Fibroblast of skin of abdomen (primary cell): ENCODE measurements at places on chromosomes 3 and 15.
A peak's percentile ranks its signal among the peaks of the same experiment; 100 is the strongest.

- peak; percentile 4 for DNase-seq
Observed at GRCh38 chr3:37324850-37325321, 150.5 kb upstream of the LRRFIP2 start.

DNA sequence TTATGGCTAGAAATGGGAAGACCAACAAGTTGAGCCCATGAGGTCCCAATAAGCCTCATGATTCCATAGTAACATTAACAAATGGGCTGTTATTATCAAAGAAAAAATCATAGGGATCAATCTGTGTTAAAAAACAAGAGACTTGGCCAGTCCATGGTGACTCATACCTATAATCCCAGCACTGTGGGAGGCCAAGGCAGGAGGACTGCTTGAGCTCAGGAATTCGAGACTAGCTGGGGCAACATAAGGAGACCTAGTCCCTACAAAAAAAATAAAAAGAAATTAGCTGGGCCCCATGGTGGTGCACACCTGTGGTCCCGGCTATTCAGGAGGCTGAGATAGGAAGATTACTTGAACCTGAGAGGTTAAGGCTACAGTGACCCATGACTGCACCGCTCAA is 124.8 kb downstream of the DMXL2 start:
- DNase-seq: peak; percentile 2

DNA sequence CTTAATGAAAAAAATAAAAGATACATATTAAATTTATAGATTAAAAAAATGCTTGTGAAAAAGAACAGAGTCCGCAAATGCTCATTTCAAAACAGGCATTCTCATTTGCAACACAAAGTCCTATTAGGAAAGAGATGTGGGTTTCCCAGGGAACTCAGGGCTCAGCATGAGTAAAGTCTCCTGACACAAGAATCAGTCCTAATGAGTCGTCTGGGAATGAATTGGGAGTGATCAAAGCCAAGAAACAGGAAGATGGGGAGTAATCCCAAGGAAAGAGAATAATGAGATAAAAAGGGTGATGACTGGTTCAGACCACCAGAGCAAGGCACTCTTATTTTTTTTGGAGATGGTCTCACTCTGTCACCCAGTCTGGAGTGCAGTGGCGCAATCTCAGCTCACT is 443.7 kb downstream of the NR2F2 start:
- no peak for DNase-seq

- DNase-seq: no peak
Observed at GRCh38 chr3:99940350-99940749, 122.7 kb downstream of the CMSS1 start.

GRCh38 chr15:61172325-61172724 is 56.8 kb downstream of the RORA start:
- DNase-seq: no peak

- no peak for DNase-seq
Observed at GRCh38 chr15:66830823-66831222, 128.8 kb downstream of the SMAD6 start.

DNA sequence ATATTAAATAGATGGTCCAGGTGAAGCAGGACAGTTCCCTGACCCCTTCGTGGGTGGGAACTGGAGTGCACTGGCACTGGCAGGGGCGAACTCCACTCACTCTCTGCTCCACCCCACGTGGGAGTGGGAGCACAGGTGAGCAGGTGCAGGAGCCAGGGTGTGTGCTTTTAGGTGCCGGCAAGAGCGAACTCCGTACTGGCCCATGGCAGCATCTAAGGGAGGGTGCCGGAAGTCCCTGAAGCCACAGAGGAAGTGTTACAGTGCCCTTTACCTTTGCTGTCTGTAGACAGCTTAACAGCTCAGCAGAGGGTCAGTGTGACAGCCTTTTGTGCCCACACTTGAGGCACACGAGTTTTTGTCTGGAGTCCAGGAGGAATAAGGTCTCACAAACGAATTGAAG is 26.7 kb upstream of the PIAS1 start:
- DNase-seq: no peak

DNA sequence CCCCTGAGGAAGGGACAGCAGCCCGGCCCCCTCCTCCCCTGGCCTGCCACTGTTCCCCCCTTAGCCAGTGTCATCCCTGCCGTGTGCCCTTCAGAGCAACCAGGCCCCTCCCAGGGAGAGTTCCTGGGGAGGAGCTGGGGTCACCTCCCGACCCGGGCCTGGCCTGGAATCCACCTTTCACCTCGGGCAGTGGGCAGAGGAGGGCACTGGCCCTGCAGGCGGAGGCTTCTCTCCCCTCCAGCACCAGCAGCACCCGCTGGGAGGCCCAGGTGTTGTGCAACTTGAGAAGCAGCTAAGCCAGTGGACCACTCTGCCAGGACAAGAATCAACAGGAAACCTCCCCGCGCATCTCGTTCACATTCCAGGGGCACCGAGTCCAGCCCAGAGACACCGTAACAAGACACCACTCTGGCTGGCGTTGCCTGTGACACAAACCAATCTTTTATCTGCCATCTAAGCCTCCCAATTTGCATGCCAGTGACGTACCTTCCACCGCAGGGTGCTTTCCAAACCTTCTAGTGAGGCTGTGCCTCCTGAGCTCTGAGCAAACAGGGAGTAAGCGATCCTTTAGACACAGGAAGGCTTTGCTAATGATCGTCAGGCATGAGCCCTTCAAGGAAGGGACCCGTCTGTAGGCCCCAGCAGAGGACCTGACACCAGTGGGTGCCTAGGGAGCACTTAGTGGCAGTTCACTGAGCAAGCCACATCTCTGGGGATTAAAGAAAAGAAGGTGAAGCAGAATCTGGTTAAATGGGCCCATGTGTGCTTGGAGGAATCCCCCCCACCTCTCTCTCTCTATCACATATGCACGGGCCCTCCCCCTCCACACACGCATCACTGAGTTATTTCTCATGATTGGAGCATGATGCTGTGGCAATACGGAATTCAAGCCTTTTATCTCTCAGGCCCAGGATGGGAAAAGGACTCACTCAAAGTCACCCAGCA is 98.9 kb upstream of the TLE3 start:
- peak; percentile 71 for DNase-seq

- no peak for DNase-seq
Observed at GRCh38 chr15:48641416-48641815, 4.1 kb downstream of the FBN1 start.

- DNase-seq: no peak
Observed at GRCh38 chr3:197795200-197795599, 4.1 kb downstream of the LRCH3 start.

DNA sequence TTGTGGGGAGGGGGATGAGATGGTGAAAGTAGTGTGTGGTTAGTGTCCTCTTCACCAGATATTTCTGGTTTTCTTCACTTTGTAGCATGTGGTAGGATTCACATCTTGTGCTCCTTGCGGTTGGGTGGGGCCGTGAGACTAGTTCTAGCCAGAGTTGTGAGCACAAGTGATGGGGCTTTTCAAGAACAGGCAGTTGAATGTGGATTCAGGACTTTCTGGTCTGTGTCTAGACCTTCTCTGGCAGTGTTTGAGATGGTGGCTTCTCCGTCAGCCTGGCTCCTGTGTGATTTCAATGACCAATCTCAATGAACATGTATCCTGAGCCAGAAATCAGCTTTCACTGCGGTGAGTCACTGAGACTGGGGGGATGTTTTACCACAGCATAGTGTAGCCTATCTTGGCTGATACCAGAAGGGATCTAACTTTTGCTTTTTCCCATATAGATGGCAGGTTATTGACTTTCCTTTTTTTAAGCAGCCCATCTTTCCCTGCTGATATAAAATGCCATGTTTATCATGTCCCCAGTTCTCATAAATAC is 82.6 kb downstream of the RPLP1 start:
- peak; percentile 80 for DNase-seq

GRCh38 chr3:79953591-79954101 is 185.8 kb upstream of the ROBO1 start:
- DNase-seq: no peak

GRCh38 chr3:6168256-6168655 is 692.7 kb upstream of the GRM7 start:
- no peak for DNase-seq

- peak; percentile 99 for DNase-seq
Observed at GRCh38 chr3:72155391-72156064, 370.6 kb upstream of the PROK2 start.

GRCh38 chr3:59545374-59545773 is 495.5 kb upstream of the CFAP20DC start:
- peak; percentile 5 for DNase-seq

DNA sequence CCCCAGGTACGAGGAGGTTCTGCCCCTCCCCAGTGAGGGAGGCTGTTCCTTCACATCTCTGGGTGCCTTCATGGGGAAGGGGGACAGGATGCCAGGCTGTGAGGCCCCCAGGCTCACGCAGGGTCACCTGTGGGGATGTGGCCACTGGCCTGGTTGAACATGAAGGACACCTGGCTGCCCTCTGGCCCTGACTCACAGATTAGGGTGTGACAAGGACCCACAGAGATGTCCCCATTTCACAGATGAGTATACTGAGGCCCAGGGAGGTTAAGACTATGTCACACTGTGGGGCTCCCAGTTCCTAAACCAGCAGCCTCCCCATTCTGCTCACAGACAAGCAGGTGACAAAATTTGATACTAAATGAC is 42.4 kb downstream of the PCSK6 start:
- no peak for DNase-seq

- DNase-seq: peak; percentile 26
Observed at GRCh38 chr15:71654720-71655174, 155.6 kb upstream of the NR2E3 start.

- no peak for DNase-seq
Observed at GRCh38 chr3:63479661-63480035, 172.8 kb upstream of the SNTN start.

GRCh38 chr15:67103869-67104268 is 38.5 kb downstream of the SMAD3 start:
- DNase-seq: no peak

GRCh38 chr3:172216911-172217310 is 177.5 kb downstream of the FNDC3B start:
- DNase-seq: no peak

DNA sequence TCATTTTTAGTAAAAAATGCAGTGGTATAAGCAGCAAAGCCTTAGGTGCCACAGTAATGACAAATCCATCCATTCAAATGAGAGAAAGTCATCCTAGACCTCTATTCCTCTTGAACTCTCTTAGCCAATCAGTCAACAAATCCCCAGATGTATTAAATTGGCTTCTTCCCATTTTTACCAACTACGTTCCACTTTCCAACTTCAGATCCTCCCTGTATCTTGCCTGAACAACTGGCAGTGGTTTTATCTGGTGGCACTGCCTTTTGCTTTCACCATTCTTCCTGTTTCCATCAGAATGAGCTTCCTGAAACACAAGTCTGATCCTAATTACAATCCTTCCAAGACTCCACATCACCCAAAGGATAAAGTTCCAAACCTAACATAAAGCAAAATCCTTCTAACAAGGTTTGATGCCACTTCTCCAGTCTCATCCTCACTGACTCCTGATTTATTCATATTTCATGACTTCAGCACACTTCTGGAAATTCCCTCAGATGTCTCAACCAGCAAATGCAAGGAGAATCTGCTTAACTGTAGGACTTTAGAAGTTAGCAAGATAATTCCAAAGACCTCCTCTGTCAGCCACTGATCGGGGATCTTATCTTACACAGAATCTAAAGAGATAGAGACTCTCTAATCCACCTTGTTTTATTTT is 69.8 kb upstream of the SLC4A7 start:
- peak; percentile 51 for DNase-seq

- peak; percentile 70 for DNase-seq
Observed at GRCh38 chr3:32374788-32375595, 16.7 kb upstream of the CMTM7 start.

GRCh38 chr3:122102191-122102935 is 47.2 kb downstream of the CD86 start:
- DNase-seq: no peak

- no peak for DNase-seq
Observed at GRCh38 chr3:61449327-61450040, 111.9 kb upstream of the PTPRG start.

- DNase-seq: no peak
Observed at GRCh38 chr3:18044971-18045880, 302.8 kb upstream of the TBC1D5 start.

DNA sequence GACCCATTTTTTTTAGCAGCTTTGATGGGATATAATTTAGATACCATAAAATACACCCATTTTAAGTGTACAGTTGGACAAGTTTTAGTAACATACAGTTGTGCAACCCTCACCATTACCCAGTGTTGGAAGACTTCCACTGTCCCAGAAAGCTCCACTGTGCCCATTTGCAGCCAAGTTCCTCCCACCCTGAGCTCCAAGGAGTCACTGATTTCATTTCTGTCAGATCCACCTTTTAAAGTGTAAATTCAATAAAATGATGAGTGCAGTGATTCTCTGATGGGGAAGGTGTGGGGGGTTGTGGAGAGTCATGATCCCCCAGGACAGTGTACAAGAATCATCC is 93.2 kb upstream of the IGF1R start:
- DNase-seq: no peak

DNA sequence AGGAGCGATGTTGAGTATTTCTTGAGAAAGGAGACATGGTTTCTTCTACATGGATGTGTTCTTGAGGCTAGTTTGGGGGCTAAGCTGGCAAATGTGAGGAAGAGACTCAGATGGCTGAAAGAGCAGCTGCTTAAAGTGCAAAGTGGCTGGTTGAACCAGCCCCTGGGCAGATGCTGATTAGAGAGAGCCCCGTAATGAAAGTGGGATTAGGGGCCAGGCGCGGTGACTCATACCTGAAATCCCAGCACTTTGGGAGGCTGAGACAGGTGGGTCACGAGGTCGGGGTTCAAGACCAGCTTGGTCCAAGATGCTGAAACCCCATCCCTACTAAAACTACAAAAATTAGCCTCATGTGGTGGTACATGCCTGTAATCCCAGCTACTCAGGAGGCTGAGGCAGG is 75.0 kb upstream of the GCNT3 start:
- DNase-seq: no peak

DNA sequence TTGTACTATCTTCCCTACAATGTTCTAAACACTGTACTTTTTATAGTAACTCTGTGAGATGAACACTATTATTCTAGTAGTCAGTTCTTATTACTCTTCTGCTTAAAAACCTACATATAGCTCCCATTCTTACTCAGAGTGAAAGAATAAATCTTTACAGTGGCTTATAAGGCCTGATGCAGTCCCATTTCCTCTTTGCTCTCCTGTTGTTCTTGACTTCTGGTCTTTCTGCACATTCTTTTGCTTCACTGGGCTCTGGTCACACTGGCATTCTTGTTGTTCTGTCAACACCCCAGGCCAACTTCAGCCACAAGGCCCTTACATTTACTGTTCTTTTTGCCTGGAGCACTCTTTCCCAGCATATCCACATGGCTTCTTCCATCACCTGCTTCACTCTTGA is 58.2 kb upstream of the TP63 start:
- DNase-seq: no peak

DNA sequence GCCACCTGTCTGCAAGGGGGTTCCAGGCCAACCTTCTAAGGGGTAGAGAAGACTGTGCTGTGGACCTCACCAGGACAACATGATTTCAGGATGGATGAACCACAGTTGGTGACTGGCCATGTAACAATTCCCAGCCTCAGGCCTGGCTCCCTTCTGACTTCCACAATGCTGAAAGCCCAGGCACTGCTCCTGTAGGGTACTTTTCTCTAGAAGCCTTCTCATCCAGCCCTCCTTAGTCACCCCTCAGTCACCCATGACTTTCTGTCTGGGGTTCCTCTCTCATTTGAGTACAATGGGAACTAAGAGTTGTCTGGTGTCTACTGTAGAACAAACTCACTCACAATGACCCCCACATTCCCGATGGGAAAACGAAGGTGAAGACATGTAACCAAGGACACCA is 8.6 kb downstream of the ALS2CL start:
- no peak for DNase-seq

GRCh38 chr3:81299481-81299880 is 462.0 kb downstream of the GBE1 start:
- peak; percentile 10 for DNase-seq
